ENCODE measurements at places on chromosomes 7 and 10.

DNA sequence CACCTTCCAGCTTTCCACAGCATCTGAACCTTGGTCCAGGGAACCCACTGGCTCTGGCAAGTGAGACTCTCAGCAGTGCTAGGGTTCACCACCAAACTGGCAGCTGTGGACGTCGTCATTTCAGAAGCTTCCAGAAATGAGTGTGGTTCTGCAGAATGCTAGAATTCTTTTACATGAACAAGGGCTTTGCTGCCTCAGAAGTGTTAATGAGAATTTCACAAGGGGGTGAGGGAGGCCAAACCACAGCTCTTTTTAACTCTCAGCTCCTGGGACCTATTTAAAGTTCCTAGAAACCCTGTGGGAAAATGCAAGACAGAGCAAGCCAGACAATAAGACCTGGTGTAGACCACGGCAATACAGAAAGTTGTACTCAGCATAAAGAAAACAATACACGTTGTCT, 129.3 kb upstream of the BET1 start:
- DNase-seq = no peak

- peak; percentile 53 for DNase-seq
Observed at GRCh38 chr10:92240289-92241157, 50.4 kb downstream of the CPEB3 start.

DNA sequence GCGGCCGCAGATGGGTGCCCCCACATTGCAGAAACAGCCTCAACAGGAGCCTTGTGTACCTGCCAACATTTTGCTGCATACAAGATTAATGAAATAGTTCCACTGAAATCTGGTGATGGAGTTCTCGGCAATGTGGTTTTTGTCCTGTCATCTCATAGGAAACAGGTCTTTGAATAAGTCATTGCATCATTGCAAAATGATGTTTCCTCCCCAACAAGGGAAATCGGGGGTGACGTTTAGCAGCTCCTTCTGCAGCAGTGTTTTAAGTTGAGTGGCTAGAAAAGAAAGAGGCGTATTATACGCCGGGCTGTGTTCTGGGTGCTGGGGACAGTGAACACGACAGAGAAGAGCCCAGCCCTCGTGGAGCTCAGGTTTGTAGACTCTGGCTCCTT, 177.0 kb downstream of the PRKAG2 start:
- DNase-seq = no peak

DNA sequence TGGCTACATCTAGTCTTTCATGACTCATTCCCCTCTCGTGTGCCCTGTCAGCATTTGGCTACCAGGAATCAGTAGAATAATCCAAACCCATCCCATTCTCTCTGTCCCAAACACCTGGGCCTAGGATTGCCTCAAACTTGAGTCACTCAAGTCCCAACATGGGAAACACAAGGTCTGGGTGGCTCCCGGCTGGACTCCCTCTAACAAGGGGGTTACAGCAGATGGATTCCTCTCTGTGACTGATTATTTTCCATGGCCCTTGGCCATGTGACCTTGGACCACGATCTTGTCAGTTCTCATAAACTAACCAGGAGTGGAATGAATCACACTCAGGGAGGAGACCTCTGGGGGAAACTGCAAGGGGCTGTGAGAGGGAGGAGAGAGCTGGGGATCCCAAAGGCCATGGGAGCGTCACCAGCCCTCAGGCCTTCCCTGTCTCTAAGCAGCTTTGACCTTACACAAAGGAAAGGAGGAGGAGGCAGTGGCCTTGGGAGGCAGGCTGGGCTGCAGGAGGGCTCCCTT, 533.1 kb downstream of the KCNMA1 start:
- no peak for DNase-seq

- DNase-seq = peak; percentile 51
Observed at GRCh38 chr7:27210441-27211083, 10.7 kb upstream of the HOXA13 start.

DNA sequence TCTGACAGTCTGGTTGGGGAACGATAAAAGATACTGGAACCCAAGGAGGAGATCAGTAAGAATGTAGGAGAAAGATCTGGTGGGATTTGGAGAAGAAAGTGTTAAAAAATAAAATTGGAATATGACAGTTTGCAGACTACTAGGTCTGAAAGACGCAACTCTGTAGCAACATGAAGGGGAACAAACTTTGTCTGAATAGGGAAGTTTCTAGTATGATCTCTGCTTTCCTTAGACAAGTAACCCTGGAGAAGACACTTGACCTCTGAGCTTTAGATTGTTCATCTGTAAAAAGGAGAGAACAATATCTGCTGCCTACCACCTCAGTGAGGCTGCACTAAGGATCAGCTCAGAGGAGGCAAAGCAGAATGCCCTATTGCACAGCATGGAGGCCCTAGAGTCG, 3.0 kb upstream of the PRSS1 start:
- no peak for DNase-seq

DNA sequence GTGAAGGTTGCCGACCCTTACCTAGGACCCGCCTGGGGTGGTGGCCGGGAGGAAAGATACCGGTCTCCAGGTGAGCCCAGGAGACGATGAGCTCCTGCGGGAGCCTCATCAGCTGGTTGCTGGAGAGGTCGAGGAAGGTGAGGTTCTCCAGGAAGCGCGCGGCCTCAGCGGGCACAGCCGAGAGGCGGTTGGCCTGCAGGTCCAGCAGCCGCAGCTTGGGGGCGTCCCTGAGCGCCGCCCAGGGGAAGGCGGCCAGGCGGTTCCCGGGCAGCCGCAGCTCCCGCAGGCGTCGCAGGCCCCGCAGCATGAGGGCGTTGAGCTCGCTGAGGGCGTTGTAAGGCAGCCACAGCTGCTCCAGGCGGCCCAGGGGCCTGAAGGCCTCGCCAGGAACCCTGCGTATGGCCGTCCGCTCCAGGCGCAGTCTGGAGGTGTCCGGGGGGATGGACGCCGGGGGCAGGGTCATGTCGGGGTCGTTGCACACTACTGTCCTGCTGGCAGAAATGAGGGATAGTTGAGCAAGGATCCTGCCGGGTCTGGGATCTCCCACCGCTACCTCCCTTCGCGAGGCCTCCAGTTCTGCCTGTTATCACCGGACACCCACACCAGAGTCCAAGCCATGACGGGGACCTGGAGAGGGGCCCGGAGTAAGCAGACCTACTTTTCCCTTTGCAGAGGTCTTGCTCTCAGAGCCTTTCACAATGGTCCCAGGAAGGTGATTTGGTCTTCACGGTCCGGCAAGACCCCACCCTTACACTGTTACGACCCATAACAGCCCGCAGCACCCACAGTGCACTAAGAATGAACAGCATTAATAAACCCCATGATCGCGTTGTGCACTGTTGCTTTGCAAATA, 3.9 kb downstream of the LRIT1 start:
- DNase-seq = no peak

DNA sequence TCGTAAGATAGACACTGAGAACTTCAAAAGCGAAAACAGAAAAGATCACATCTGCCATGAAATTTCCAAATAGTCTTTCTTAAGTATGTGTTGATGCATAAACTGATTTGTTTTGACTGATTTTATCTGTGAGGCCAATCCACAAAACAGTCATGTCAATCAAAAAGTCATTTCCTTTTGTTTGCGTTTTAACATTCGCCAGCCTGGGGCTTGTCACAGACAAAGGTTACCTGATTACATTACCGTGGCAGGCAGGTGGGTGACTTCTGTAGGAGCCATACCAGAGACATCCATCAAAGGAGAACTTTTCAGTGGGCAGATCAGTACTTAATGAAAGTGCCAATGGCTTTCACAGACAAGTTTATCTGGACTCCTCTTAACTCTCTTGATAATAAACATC, 45.5 kb upstream of the BET1 start:
- no peak for DNase-seq

- DNase-seq = no peak
Observed at GRCh38 chr10:34106356-34106885, 708.7 kb downstream of the PARD3 start.

DNA sequence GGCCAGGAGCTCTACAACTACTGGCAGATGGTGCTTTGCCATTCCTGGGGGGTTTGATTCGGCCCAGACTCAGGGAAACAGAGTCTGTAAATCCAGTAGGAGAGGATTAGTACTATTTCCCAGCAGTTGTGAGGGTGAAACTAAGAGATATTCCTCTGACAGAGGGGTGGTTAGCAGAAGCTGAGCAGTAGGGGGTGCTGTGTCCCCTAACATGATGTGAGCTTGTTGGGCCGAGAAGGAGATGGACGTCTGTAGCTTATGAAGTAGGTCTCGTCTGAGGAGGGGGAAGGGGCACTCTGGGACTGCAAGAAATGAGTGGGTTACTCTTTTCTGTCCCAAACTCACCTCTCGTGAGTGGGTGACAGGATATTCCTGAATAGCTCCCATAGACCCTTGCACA, 179.2 kb upstream of the MBL2 start:
- DNase-seq = no peak

DNA sequence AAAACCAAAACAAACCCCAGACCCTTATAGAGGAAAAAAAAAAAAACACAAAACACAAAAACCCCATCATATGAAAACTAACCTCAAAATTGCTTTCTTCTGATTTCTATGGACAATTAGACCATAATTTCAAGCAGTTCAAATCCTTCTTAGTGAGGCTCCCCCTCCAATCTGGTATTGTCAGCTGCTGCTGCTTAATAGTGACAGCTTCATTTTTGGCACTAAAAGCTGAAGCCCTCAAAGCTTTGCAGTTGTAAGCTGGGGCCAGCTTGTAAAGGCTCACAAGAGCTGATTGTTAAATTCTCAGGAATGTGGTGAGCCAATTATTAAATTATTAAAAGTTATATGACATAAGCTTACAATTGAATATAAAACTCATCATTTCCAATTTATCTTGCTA, 21.9 kb downstream of the ATXN7L1 start:
- DNase-seq = no peak

DNA sequence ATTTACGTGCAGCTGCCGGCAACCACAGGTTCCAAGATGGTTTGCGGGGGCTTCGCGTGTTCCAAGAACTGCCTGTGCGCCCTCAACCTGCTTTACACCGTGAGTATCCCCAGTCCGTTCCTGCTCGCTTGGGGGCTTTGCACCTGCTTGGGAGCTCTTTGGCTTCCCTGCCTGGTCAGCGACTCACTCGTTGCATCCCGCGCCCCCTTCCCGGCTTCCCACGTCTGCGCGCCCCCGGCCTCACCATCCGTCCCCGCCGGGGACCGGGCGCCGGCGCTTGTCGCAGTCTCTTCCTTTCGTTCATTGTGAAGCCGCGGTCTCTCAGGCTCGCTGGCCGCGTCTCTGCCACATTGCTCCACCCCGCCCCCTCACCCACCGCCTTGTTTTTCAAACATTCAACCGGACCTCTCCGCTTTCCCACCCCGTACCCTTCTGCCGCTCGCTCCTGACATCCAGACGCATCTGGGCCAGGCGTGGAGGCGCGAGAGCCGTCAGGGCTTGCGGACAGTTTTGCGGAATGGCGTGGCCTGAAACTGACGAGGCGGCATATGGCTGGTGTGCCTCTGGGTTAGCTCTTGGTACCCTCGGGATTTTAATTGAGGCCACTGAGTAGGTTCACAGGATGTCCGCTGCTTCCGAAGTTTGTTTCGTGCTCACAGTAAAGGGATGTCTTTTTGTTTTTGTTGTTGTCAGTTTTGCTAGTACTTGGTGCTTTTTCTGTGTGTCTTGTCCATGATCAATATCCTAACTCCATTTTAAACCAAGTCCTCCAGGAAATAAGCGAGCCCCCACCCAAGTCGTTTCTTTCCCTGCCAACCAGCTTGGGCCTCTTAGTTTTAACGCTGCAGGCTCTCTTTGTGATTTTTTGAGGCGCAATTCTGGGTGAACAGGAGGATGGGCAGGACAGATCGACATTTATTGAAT, 639 bp downstream of the TSPAN13 start:
- DNase-seq = no peak

All from CD4-positive, alpha-beta T cell treated with Interleukin-17A for 4 hours (primary cell).